Smooth muscle cell of trachea (primary cell): ENCODE measurements at places on chromosomes 11 and 22. TPM values are rescaled to one million over a fixed set of nuclear protein-coding genes. Genes with fewer than 3 reads are reported as not detected.

Gene TRIM49C
- total RNA-seq, result not detected in 2 replicates

Gene PANX2
- 0.17 and 0.29 TPM in 2 replicates for total RNA-seq

Gene CRYBB2
- total RNA-seq, result not detected in 2 replicates

Gene CENPM
- total RNA-seq, result 3.5 and 33.3 TPM in 2 replicates

Gene CPT1B
- total RNA-seq, result 3.6 and 3.8 TPM in 2 replicates

Gene MYBPC3
- total RNA-seq, result not detected in 2 replicates

Gene MYOD1
- not detected in 2 replicates for total RNA-seq
